Gastrocnemius medialis (tissue), 4 donors: ENCODE measurements at places on chromosomes 12 and 14. TPM values are rescaled to one million over a fixed set of nuclear protein-coding genes. Genes with fewer than 3 reads are reported as not detected.

- H3K36me3 ChIP-seq = no peaks in the 10 kb centered on the region
- H3K4me1 ChIP-seq = peaks cover 20% of the 10 kb centered on the region
- peak overlapping the region; percentile 98 for H3K27ac ChIP-seq
- peak overlapping the region; percentile 65 for H3K4me3 ChIP-seq
- DNase-seq = peak; percentile 74
Measured at GRCh38 chr12:46266382-46266791, 2.5 kb downstream of the SLC38A1 start.

Gene TAS2R13
- not detected for total RNA-seq

DNA sequence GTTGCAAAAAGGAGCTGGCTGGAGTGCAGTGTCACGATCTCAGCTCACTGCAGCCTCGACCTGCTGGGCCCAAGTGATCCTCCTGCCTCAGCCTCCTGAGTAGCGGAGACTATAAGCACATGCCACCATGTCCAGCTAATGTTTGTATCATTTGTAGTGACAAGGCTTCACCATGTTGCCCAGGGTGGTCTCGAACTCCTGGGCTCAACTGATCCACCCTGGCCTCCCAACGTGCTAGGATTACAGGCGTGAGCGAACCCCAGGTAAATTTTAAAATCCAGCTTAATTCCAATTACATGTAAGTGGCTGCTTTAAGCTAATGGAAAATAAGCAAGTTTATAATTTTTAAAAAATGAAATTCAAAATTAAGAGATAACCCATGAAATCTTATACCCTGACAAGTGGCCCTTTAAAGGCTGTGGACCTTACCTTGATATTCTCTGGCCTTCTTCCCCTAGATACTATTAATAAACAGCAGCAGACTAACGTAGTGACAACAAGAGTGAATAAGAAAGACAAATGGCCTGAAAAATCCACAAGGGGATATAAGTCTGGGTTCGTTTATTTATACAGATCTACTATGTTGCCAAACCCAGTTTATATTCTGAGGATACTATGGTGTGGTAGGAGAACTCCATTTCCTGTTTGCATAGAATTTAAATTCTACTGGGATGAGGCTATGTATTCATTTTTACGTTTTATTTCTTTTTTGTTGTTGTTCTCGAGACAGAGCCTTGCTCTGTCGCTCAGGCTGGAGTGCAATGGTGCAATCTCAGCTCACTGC, 25.6 kb upstream of the SLC2A3 start:
- no peaks in the 10 kb centered on the region for H3K27me3 ChIP-seq
- H3K36me3 ChIP-seq = no peaks in the 10 kb centered on the region
- H3K4me3 ChIP-seq = peak overlapping the region; percentile 52
- DNase-seq = no peak

DNA sequence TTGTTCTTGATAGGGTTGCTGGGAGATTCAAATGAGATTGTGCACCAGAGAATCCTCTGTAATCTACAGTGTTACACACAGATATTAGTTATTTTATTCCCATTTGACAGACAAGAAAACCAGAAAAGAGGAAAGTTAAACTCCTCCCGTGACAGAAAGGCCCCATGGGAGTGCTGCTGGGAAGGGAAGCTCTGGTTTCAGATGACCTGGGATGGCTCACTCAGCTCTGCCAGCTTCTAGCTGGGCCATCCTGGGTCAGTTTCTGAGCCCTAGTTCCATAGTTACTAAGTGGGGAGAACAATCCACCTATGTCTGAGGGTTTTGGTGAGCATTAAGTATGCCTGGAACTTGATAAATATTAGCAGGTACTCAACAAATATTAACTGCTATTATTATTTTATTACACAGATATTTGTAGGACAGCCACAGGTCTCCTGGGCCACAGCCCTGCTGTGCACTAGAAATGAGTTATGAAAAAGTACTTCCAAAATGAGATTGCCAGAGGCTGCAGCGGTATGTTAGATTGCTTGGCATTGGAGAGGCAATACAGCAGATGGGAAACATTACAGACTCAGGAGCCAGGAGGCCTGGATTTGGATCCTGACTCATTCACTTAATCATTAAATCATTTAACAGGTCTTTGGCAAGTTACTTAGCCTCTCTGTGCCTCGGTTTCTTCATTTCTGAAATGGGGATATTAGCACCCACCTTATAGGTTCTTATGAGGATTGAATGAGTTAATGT, 47.1 kb upstream of the STON2 start:
- peaks cover 45% of the 10 kb centered on the region for H3K4me1 ChIP-seq
- H3K36me3 ChIP-seq = no peaks in the 10 kb centered on the region
- peak; percentile 29 for DNase-seq
- H3K27ac ChIP-seq = peak overlapping the region; percentile 81

GRCh38 chr12:6093764-6094163, 30.7 kb downstream of the VWF start:
- no peaks in the 10 kb centered on the region for H3K27me3 ChIP-seq
- peak overlapping the region; percentile 58 for H3K27ac ChIP-seq
- DNase-seq = no peak

Gene IL22
- total RNA-seq = not detected

DNA sequence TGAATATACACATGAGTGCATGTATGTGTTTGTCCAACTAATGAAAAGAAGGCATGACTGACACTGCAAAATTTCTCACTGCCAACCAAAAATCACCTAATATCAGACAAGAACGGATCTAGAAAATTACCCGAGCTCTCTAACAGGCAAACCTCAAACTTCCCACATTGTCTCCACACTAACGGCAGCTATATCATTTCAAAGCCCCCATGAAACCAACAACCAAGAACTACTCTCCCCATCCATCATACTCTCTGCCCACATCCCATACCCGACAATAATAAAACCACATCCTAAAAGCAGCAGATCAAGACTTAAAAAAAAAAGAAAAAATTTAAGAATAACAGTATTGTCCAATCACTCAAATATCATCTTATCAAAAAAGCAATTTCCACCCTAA, 227.1 kb downstream of the CEP128 start:
- H3K4me3 ChIP-seq = no peak overlapping the region
- H3K27me3 ChIP-seq = no peaks in the 10 kb centered on the region
- no peaks in the 10 kb centered on the region for H3K4me1 ChIP-seq
- no peak overlapping the region for H3K27ac ChIP-seq
- no peaks in the 10 kb centered on the region for H3K36me3 ChIP-seq

Gene TAS2R14
- total RNA-seq = not detected

Gene SLC25A47
- total RNA-seq = 0.46 TPM

GRCh38 chr12:27502021-27502435, 22.0 kb upstream of the PPFIBP1 start:
- H3K4me3 ChIP-seq = no peak overlapping the region
- H3K4me1 ChIP-seq = no peaks in the 10 kb centered on the region
- H3K36me3 ChIP-seq = no peaks in the 10 kb centered on the region
- H3K27me3 ChIP-seq = no peaks in the 10 kb centered on the region
- no peak for DNase-seq

GRCh38 chr14:64444984-64445845, 20.1 kb upstream of the AKAP5 start:
- no peak for DNase-seq
- no peak overlapping the region for H3K4me3 ChIP-seq
- H3K27ac ChIP-seq = no peak overlapping the region
- peaks cover 3% of the 10 kb centered on the region for H3K36me3 ChIP-seq
- H3K4me1 ChIP-seq = no peaks in the 10 kb centered on the region

Gene KRT5
- total RNA-seq = not detected
